Jurkat, Clone E6-1 (cell line): ENCODE measurements at places on chromosomes 7 and 10.

- DNase-seq = no peak
Observed at GRCh38 chr7:47181746-47182361, 400.1 kb downstream of the TNS3 start.

DNA sequence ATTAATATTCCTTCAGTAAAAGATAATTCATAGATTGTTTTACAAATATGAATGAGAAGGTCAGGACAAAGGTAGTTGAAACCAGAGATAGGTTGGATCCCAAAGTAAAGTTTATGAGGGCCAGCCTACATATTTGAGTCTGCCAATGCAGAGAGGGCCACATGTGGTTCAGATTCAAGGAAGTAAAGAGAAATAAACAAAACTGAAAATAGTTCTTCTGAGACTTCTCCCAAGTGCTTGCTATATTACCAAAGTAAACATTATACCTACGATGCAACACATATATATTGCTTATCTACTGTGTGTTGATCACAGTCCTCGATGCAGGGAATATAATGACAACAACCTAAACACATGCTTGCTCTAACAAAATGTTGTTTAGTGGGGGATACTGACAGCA, 109.8 kb downstream of the MALRD1 start:
- DNase-seq = no peak

- no peak for DNase-seq
Observed at GRCh38 chr7:149456506-149457421, 4.1 kb downstream of the ZNF777 start.

DNA sequence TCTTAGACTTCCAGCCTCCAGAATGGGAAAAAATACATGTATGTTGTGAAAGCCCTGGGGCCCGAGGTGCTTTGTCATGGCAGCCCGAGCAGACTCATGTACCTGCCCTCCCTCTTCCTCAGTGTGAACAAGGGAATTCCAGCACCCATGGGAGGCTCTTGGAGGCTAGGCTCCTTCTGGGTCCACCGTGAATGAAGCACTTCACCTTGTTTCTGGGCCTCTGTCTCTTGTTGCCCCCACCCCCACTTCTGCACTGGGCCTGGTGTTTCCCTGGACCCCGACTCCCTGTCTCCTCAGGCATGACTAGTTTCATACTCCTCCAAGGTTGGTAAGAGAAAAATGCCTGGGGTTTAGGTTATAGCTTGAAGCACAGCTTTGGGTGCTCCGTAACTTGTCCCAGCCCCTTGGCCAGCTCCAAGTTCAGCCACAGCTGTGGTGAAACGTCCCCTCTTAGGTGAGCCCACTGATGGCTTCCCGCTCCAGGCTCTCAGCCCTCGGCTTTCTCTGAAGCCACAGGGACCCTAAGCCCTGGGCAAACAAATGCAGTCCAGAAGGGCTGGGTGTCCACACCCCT, 30.2 kb upstream of the ARHGAP22 start:
- no peak for DNase-seq

GRCh38 chr10:102657984-102658724, 13.9 kb downstream of the TRIM8 start:
- DNase-seq = no peak

DNA sequence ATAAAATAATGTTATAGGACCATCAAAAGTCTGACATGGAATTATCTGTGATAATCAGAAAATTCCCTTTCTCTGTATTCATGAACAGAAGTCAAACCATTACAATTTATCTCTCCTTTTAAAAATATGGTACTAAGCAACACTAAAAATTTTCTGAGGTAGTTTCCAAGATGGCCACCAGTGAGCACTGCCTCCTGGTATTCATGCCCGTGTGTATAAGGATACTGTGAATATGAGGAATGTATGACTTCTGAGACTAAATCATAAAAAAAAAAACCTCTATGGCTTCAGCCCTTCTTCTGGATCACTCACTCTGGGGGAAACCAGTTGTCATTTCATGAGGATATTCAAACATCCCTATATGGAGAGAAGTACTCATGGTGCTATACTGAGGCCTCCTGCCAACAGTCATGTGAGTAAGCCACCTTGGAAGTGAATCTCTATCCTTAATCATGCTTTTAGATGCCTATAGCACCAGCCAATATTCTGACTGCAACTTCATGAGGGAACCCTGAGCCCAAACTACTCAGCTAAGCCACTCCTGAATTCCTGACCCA, 41.1 kb downstream of the SIRT1 start:
- no peak for DNase-seq

DNA sequence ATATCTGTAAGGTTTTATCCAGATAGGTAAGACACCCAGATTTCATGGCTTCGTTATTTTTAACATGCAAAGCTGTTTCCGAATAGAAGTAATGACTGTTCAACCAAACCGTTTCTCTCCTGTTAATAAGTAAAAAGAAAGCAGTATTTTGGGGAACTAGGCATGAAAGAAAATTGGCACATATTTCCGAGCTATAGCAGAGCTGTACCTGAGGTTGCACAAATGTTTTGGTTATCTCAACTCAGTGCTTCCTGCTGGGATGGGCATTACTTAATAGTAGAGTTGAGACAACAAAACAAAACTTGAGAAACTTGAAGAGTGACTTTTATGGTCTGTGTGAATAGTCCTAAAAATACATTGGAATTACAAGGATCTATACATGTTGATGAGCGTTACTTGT, 564.3 kb upstream of the SORCS1 start:
- DNase-seq = no peak

- DNase-seq = no peak
Observed at GRCh38 chr10:117071286-117072050, 66.5 kb upstream of the SHTN1 start.

DNA sequence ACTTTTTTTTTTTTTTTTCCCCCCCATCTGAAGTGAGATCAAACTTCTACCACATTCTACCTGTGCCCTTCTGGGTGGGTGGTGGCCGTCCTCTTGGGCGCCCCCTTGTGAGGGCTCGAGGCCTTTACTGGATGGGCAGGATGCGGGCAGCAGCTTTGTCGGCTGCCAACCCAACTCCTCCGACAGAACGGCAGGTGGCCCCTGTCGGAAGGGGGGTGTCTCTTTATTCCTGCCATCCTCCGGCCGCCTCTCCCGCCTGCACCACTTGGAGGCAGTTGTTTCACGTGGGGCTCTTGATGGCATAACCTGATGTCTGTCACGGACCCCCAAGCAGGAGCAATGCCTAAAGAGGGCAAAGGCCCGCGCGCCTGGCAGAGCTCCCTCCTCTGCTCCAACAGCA, 31.0 kb downstream of the AMZ1 start:
- peak; percentile 63 for DNase-seq

DNA sequence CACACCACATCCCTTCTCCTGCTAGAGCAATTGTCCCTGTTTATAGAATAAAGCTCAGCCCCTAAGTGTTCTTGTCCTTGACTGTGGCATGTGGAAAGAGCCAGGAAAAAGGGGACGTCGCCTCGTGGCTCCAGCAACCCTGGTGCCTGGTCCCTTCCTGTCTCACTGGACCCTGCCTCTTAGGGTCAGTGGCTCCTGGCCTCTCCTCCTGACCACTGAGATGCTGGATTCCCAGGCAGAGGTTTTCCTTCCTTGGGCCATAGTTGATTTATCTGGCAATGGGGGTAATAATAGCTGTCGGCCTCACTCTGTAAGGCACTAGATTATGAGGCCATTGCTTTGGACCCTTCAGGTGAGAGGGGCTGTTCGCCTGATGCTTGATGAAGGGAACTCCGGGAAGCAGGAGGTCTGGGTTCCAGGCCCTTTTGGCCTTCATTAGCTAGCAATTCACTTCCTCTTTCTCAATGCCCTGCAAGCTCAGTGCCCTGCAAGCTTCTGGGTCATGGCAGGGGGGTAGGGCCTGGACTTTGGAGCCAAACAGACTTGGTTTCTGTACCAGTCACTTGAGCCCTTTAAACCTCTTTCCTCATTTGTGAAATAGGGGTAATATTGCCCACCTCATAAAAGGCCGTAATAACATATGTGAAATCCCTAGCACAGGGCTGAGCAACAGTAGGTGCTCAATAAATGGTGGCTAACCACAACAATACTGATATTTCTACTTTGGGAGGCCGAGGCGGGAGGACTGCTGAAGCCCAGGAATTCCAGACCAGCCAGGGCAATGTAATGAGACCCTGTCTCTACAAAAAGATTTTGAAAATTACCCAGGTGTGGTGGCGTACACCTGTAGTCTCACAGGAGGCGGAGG, 1.1 kb downstream of the ASL start:
- no peak for DNase-seq

DNA sequence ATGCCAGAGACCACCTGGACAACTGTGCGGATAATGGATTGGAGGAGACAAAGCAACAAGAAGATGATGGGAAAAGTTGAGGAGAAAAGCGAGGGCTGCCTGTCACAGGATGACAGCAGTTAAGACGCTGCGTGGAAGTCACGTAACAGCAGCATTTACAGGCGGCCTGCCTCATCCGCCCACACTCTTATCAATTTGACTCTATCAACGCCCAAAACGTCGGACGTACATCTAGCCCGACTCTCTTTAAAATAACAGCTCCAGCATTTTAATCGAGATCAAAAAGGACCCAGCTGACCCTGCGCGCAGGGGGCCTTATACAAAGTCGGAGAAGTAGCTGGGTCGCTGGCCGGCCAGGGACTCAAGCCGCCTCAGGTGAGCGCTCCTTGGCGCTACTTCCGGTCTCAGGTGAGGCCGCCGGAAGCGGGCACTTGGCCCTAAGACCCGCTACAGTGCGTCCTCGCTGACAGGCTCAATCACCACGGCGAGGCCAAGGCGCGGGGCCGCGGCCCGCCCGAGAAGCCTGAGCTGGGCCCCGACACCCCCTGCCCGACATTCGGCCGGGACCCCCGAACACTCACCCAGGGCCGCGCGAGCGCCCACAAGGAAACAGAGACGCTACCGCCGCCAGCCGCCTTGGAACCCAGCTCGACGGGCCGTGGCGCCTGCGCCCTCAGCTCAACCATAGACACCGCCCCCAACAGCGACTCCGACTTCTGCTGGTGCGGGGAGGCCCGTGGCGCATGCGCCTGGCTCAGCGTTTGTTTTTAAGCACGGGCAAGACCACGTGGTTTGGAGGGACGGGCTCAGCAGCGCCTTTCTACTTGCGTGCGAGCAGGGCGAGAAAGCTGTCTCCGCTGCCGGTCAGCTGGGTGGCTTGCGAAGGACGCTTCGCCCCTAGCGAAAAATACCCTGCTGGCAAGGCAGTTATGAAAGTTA, at the start of gene ERCC6:
TSS of gene ERCC6 (minus strand) at position 741 of the 939 bp plus-strand sequence.
- DNase-seq = peak; percentile 94

- DNase-seq = no peak
Observed at GRCh38 chr7:110774071-110774470, 316.9 kb upstream of the LRRN3 start.

- no peak for DNase-seq
Observed at GRCh38 chr7:88758381-88759229, 895 bp upstream of the ZNF804B start.

GRCh38 chr10:94123258-94123995, 129.7 kb downstream of the PLCE1 start:
- DNase-seq = no peak

DNA sequence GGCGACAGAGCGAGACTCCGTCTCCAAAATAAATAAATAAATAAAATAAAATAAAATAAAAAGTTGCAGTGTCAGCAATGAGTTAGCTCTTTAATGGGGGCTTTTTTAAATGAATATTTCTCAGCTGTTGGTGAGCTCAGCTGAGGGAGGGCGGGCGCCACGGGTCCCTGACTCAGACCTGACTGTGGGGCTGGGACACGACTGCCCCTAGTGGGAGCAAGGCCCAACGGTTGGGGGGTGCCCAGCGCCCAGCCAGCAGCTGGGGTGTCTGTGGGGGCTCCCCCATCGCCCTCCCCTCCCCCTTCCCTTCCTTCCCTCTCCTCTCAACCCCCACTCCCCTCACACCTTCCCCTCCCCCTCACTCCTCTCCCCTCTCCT, 46.6 kb downstream of the PWWP2B start:
- no peak for DNase-seq

DNA sequence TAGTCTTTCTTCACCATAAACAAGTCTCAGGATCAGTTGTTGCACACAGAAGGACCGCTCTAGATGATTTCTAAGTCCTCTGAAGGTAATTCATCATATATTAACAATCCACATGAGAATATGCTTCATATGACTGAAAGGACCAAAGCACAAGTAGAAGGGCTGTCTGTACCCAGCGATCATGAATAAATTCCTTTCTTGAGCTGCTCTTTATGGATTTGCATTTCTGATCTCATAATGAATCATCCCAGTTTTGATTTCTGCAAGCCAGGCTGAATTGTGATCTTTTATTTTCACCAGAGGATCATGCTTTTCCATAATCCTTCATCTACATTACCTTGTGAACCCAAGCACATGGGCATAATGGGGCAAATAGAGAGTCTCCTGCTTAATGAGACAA, 675.6 kb downstream of the MAGI2 start:
- DNase-seq = no peak

- DNase-seq = no peak
Observed at GRCh38 chr7:45253368-45253767, 95.8 kb downstream of the RAMP3 start.

DNA sequence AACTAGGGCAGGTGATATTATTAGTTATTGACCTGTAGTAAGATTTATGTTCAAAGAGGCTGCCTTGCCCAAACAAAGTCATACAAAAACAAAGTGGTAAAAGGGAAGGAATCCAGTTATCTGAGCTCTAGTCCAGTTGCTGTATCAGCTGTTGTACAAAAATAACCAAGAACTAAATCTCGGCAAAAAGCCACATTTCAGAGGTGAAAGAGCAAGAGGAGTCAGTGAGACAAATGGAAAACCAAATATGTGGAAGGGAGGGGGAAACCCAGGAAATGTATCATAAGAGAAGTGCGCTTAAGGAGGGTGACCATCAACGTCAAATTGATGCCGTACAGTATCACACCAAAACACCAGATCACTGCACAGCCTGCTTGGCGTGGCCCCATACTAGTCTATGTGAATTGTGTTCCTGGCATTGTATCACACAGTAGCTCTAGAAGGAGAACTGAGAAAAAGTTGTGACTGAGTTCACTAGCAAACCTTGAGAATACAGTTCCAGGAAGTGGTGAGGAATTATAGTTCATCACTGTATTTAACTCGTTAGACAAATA, 6.4 kb downstream of the AGBL3 start:
- no peak for DNase-seq

GRCh38 chr10:47294057-47294456, 5.9 kb upstream of the GDF10 start:
- DNase-seq = no peak

- no peak for DNase-seq
Observed at GRCh38 chr10:121819049-121819448, 108.8 kb downstream of the ATE1 start.

DNA sequence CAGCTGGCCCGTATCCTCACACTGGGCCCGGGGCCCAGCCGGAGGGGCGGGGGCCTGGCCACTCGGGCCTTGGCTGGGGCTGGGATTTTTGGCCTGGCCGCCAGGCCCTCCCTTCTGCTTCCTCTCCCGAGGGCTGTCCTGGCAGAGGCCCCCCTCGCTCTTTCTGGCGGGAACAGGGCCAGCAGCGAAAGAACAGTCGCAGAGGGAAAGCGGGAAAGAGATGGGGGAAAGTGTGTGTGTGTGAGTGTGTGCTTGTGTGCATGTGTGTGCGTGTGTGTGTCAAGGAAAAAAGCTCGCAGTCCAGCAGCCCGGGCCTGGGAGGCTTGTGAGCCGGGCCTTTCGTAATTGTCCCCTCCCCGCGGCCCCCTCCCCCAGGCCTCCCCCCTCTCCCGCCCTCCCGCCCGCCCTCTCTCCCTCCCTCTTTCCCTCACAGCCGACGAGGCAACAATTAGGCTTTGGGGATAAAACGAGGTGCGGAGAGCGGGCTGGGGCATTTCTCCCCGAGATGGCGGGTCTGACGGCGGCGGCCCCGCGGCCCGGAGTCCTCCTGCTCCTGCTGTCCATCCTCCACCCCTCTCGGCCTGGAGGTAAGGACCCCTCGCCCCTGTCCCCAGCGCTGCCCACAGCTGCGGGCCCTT, at the start of gene ELN:
TSS of gene ELN (plus strand) at position 491 of the 638 bp plus-strand sequence. CDS start at position 506, 15 bp downstream.
- DNase-seq = no peak
